Astrocyte of the spinal cord (primary cell): ENCODE measurements at places on chromosomes 11 and 22.

- DNase-seq: no peak
Observed at GRCh38 chr11:112966561-112966960, 5.3 kb downstream of the NCAM1 start.

GRCh38 chr11:16942342-16942741 is 71.9 kb downstream of the PLEKHA7 start:
- DNase-seq: no peak

GRCh38 chr11:1204381-1205101 is 18.3 kb upstream of the MUC5B start:
- DNase-seq: no peak

DNA sequence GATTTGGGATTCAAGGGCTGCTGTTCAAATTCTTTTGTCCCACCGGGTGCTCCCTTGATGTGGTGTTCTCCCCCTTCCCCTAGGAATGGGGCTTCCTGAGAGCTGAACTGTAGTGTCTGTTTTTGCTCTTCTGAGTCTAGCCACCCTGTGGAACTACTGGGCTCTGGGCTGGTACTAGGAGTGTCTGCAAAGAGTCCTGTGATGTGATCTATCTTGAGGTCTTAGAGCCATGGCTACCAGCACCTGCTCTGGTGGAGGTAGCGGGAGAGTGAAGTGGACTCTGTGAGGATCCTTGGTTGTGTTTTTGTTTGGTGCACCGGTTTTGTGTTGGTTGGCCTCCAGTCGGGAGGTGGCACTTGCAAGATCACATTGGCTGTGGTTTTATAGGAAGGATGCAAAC is 46.2 kb downstream of the OR2AT4 start:
- DNase-seq: no peak

DNA sequence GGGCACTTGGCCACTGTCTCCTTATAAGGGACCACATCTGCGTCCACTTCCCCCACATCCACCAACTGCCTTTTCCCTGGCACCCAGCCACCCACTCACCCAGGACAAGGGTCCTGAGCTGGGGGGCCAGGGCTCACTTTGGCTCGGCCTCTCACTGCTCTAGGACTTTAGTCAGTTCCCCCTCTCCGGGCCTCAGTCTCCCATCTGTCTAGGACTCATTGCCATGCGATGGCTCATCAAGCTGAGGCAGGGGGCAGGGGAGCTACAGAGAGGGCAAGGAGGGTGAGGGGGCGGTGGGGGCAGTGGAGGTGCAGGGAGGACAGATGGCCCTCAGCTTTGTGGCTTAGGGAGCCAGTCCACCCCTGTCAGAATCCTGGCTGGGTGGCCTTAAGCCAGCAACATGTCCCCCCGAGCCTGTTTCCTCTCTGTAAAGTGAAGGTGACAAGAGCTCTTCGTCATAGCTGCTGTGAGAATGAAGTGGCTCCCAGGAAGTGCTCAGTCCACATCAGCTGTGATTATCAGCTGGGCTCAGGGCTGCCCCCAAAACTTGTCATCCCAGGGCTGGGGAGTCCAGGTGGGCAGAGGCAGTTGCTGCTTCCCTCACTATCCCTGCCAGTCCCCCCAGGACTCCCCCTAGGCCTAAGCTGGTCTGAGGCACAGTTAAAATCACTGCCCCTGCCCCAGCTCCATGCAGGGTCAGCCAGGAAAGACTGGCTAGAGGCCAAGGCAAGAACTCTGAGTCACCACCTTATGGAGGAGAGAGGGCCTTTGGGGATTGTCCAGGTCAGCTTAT is 14.9 kb downstream of the RAC2 start:
- DNase-seq: peak; percentile 82

DNA sequence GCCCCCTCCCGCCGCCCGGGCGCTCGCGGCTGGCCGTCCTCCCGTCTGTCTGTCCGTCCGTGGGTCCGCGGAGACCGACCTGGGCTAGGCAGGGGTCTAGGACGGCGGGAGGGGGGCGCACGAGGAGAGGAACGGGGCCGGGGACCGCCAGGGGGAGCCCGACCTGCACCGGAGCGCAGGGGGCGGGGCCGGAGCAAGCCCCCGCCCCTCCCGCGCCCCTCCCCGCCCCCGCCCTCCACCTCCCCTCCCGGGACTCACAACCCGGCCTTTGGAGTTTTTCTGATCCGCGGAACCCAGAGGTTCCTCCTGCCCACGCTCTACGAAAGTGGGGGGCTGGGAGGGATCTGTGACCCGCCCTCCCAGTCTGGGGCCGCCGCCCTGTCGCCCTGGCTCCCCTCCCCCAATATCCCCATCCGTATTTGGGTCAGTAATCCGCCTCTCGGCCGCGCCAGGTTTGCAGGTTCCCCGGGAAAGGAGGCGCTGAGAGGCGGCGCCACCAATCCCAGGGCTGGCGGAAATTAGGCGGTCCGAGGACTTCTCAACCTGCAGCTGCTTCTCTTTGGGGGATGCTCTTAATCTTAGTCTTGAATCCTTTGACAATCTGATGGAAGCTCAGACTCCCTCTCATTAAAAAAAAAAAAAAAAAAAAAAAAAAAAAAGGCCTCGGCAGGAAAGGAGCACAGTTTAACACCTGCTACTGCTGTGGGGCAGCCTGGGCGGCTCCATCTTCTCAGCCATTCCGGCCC is 925 bp upstream of the KCNJ11 start:
- DNase-seq: peak; percentile 8

DNA sequence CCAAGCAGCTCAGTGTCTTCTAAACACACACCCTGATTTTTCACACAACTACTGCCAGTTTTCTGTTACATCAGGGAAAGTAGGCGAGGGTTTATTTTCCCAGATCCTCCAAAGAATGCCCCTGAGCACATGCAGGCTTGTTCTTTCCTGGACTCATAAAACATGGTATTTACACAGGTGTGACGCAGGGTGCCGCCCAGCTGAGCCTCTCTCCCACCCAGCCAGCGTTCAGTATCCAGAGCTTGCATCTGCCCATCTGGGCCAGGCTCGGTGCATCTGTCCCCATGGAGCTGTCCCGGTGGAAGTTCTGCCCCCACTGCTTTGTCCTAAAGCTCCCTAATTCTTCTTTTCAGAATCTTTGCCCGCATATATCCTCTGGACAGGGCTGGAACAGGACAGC is 44.8 kb upstream of the ISX start:
- no peak for DNase-seq

DNA sequence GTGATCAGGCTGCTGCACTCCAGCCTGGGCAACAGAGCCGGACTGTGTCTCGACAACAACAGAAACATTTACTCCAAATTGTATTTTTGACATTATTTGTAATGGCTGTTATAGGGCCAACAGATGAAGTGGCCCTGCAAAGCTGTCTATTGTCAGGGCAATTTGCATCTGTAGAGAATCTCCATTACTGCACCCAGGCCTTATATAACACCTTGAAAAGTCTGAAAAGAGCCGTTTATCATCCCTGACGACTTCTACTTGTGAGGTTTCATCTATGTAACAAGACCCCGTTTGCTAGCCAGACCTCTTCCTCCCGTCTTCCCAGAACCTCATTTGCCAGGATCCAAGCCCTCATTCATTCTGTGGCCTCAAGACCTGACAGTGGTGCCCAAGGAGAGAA is 9.1 kb upstream of the CTTN start:
- no peak for DNase-seq

- peak; percentile 76 for DNase-seq
Observed at GRCh38 chr11:57800444-57801182, 39.0 kb downstream of the CTNND1 start.
